Upper lobe of left lung (tissue), 6 donors: ENCODE measurements at places on chromosomes 12 and 14. TPM values are rescaled to one million over a fixed set of nuclear protein-coding genes. Genes with fewer than 3 reads are reported as not detected.

- DNase-seq, result no peak
These were observed 129.4 kb downstream of the C12orf75 start for GRCh38 chr12:105459760-105460330.

GRCh38 chr12:105740369-105740768 lies 398.4 kb downstream of the NUAK1 start:
- DNase-seq, result no peak

DNA sequence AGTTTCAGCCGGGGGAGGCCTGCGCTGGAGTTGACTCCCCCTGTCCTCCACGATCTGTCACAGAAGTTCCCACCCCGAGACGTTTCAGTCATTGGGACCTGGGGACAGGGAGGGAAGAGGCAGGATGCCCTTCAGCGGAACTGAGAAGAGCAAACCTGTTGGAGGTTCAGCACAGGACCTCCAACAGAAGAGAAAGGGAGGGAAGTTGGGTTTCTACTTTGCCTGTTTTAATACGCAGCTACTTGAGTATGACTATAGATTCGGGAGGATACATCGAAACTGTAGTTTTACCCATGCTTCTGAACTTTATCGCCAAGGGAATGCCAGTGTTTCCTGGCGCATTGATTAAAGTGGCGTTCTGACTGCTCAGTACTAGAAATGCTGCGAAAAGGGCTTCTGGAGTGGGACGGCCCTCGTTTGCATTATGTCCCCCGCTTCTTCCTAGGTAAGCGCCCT lies 2.3 kb upstream of the DUSP6 start:
- no peak for DNase-seq

DNA sequence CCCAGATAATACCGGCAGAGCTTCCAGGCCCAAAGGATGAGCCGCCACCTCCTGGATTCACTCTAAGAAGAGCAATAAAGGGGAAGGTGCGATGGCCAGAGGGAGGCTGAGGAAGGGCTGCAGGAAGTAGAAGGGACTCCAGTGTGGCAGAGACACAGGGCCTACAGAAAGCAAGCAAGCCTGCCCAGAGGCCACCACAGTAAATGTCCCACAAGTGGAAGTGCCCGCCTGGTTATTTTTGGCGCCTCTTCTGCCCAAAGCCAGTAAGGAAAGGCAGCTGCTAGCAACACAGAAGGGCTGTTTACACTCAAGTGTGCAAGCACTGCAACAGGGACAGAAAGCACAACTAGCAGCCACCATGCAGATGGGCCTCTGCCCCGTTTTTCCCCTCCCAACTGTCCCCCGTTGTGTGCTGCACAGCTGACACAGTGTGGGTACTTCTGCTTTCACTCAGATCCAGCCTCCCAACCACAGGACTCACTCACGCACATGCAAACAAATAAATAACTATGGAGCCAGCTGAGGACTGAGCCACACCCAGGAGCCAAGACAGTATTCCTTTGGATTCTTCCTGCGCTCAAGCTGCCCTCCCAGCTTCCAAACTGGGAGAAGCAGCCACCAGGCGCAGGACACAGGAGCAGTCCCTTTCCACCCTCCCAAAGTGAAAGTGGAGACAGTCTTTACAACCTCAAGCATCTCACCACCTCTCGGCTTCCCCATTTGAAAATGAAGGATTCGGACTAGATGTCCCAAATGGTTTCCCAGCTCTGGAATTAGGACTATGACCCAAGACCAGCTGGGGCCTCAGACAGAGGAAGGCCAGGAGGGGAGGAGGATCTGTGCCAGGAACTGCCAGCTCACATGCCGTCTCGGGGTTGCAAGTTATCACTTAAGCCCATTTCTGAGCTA lies 40.0 kb upstream of the PNMA1 start:
- DNase-seq, result peak; percentile 59

GRCh38 chr14:92677087-92677668 lies 71.2 kb downstream of the LGMN start:
- DNase-seq, result no peak

DNA sequence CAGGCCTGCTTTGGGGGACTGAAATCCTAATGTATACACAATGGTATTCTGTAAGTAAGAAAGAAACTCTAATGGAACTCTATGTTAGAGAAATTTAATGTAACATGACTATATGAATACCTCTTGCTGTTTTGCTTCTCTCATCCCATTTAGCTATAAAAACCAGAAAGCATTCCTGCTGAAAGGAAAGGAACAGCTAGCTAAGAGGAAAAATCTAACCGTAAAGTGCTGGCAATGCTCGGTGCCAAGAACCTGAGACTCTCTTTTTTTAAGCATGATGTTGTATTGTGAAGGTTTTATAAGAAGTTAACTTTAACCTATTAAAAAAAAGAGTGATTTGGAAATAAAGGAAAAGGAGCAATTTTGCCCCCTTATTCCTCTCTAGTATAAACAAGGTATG lies 75.6 kb upstream of the DACT1 start:
- no peak for DNase-seq

- no peak for DNase-seq
These were observed 81.8 kb downstream of the SLC38A1 start for GRCh38 chr12:46187023-46187422.

Gene SMOC1
- 0.49 TPM for total RNA-seq

GRCh38 chr12:113010701-113011100 lies 32.4 kb downstream of the OAS2 start:
- no peak for DNase-seq

DNA sequence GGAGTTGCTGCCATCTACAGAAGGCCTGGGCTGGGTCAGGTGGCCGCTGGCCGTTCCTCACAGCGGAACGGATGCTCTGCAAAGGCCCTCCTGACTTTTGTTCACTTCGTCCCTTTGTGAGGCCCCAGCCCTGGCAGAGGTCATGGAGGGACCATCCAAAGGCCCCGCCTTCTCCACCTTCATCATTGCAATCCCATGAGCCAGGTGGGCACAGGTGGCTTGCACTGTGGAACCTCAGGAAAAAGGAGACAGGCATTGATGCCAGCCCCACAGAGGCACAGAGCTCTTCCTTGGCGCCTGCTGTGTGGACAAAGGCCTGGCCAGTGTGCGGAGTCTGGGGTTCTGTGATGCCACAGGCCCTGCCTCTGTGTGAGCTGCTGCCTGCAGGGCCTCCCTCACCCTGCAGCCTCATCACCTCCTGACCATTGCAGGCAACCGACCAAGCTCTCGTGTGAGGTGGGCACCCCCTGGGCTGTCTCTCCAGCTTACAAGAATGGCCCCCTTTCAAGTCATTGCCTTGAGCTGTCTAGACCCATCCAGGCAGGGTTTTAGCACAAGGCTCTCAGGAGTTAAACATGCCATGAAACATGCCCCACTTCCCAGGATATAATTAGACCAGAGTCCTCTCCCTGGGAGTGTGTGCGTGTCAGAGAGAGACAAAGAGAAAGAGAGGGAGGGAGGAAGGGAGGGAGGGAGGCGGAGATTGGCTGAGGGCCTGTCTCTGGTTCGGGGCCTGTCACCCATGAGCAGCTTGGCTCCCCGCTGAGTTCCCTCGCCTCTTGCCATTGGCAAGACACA lies 19.3 kb downstream of the NFKBIA start:
- DNase-seq, result no peak
